Activated CD4-positive, alpha-beta T cell treated with anti-CD3 and anti-CD28 coated beads for 48 hours (primary cell): ENCODE measurements at places on chromosomes 5 and 9.

DNA sequence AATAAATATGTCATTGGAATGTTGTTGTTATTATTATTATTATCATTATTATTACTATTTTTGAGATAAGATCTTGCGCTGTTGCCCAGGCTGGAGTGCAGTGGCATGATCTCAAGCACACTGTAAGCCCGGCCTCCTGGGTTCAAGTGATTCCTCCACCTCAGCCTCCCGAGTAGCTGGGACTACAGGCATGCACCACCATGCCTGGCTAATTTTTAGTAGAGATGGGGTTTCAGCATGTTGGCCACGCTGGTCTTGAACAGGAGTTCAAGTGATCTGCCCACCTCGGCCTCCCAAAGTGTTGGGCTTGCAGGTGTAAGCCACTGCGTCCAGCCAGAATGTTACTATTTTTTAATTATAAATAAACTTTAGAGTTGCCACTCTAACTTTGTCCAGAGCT is 14.4 kb downstream of the ZNF462 start:
- DNase-seq, result no peak

DNA sequence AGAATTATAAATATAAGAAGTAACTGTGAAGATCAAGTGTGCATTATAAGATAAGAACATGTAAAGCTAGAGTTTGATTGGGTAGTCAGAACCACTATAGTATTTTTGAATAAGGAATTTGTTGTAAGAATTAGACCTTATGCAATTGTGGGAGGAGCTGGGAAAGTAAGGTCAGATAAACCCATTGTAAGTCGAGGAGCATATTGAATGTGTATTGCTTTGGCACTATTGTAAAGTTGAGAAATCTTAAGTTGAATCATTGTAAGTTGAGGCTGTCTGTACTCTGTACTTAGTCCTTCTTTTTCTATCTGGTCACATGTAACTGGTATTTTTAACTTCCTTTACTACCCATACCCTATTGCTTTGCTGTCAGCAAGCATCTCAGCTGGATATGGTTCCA is 158.7 kb downstream of the CCDC171 start:
- DNase-seq, result no peak

DNA sequence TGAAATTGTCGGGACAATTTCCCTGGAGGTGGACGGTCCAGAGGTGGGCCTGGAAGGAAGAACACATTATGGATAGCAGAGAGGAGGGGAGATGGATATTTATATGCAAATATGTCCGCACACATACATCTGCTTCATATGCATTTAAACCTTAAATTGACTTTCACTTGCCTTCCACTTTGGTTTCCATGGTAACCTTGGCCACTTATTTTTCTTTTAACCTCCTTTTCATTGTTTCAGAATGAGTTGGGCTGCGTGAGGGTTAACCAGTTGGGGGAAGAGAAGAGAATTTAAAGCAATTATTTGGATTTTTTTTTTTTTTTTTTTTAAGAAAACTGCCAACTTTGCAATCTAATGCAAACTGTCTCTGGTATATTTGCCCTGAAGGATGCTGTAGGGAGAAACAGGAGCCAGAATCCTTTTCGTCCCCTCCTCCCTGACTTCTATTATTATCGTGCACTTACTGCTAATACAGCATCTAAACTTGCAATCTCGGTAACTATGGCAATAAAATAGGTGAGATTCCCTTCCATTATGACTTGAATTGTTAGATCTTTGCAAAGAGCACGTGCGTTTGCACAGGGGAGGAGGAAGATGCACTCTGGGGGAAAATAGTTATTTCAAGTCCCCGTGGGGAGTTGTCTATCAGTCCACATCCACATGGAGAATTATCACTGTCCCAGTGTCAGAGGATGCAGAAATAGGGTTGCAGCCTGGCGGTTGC is 35.6 kb downstream of the TLR4 start:
- DNase-seq, result no peak

- DNase-seq, result no peak
Measured at GRCh38 chr5:169567079-169567478, 16.5 kb upstream of the SPDL1 start.

DNA sequence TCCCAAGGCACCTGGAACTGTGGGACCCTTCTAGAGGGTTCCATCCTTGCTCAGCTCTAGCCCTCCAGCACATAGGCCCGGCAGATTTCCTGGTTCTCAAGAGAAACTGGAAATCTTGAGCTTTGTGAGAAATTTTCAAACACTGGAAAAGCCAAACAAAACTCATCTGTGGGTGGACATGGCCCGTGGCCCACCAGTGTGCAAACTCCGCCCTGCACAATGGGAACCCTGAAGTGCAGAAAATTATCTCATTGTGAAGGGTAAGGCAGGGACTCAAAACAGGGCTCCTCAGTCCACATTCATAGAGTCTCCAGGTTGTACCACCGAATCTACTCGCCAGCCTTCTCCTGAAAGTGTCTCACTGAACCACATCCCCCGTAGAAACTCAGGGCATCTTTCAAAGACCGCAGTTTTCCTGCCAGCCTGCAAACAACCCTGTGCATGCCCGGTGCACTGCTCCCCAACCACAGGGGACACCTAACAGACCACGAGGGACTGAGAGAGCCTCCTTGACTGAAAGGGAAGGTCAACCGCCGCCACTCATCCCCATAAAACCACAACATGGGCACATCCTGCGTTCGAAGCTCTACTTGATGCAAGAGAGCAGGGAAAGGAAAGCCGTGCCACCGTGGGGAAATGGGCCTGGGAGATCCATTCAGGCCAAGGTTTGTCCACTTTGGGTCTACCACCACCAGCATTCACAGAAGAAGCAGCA is 18.1 kb downstream of the ADAMTS2 start:
- no peak for DNase-seq

DNA sequence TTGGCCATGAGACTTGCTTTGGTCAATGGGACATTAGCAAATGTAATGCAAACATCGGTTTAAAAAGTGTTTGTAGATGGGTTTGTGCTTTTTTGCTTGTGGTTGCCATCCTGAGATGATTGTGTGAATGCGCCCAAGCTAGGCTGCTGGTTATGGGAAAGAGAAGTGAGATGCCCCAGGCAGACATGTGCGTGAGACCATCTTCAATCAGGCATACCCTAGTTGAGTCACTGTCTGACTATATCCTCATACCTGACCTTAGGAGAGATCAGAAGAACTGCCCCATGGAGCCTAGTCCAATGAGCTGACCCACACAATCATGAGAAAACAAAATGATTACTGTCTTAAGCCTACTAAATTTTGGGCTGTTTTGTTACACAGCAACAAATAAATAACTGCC is 36.8 kb upstream of the ZNF608 start:
- DNase-seq, result no peak

DNA sequence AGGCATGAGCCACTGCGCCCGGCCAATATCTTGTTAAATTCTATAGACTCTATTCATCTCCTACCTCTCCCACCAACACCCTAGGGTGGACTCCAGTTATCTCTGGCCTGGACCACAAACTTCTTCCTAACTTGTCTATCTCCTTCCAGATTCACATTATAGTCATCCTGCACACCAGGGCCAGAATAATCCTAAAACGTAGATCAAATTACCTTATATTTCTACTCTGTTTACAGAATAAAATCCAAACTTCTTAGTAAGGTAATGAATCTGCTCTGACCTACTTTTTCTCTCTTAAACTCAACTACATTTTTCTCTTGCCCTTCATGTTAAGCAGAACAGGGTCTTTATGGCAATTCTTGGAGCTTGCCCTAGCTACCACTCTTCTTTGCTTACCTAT is 6.9 kb downstream of the ELL2 start:
- DNase-seq, result no peak

DNA sequence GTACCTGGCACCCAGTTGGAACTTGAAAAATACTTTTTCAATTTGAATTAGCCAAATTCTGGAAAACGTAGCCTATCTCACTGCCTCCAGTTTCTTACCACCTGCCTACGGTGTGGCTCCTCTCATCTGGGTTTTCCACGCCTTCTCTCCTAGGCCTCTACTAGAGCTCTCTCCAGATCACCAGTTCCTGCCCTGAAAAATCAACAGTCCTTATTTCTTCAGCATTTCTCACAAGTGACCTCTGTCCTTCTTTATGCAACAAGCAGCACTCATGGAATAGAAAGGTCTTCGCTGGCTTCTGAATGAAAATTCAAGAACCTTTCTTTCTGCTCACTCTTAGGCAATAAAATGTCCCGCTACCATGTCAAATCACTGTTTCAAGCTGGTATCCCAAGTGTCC is 64.8 kb downstream of the PIP5K1B start:
- no peak for DNase-seq

GRCh38 chr9:72557549-72557948 is 36.1 kb downstream of the TMC1 start:
- peak; percentile 65 for DNase-seq

DNA sequence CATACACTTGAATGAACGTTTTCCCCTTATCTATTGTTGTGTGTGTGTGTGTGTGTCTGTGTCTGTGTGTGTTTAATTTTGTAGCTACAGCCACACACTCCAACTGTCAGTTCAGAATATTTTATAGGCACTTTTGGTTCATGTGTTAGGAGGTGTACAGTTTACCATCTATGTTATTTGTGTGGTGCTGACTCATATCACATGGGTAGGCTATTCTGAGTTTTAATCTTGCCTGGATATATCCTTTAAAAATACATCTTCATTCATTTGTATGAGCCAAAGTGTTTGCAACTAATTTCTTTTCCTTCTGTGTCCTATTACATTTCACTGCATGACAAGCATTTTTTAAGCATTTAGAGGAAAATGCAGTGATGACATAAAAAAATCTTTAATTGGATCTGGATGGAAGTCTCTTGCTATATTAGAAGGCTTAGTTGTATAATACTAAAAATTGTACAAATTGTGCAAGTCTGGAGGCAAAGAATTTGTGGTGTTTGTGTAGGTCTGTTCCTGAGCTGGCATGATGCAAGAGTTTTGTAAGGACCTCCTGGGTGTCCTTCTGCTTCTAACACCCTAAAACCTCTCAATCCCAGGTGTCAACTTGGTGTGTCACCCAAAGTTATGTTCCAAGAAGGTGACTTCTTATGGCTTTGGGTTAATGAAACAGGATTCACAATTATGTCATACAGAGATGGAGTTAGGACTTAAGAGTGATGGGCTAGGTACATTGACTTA is 52.4 kb upstream of the HMHB1 start:
- DNase-seq, result no peak

GRCh38 chr5:91390268-91390667 is 7.2 kb upstream of the ARRDC3 start:
- peak; percentile 15 for DNase-seq

GRCh38 chr9:90956026-90956810 is 154.6 kb downstream of the SYK start:
- no peak for DNase-seq

DNA sequence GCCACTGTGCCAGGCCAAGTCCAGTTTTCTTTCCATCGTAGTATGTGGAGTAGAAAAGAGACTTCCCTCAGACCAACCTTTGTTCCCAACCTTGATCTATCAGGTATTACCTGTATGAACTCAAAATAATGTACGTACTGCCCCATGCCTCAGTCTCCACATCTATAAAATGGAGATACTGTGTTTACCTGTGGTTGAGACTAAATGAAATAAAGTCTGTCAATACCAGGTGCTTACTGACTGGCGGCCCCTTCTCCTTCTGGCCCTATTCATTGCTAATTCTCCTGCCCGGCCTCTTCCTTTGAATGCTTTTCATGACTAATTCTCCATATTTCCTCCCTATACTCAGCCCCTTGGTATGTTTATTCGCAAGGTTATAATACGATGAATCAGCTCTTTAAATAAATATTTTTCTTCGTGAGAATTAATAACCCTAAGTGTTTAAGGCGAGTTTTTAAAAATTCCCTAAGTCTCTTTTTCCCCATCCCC is 89.6 kb upstream of the BASP1 start:
- no peak for DNase-seq

- DNase-seq, result no peak
Measured at GRCh38 chr9:114770991-114771390, 34.8 kb downstream of the TNFSF15 start.

GRCh38 chr5:180540050-180540694 is 46.0 kb downstream of the CNOT6 start:
- no peak for DNase-seq

DNA sequence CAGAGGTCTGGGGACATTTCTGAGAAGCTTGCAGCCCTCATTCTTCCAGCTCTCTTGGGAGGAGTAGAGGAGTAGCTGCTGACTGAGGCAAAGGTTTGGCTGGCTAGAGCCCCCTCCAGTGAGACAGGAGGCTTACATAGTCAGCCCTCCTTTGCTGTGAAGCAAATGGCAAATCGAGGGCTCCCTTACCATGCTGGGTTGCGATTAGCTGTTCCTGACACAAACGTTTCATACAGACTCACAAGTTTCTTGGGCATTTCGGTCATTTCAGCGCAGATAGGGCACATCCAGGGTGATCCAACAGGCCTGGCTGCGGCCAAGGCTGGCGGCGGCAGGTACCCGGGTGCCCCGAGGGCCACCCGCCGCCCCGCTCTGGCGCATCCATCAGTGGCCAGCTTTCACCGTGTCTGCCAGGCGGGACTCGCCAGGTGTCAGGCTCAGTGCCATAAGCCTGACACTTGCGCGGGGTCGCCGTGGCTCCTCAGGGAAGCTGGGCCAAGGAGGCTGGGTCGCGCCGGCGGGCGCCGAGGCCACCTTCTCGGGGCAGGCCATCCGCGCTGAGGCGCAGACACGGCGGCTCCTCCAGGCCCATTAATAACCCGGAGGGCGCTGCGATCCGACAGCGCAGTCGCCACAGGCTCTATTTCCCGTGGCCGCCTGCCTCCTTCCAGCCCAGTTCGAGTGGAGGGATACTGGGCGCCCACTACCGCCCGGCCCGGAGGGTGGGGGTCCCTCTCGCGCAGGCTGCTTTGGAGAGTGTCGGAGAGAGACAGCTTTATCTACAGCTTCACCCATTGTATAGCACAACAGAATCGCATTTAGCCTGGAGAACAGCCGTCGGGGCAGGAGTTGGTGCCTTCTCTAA is 9.1 kb downstream of the PRDM6 start:
- DNase-seq, result no peak

- DNase-seq, result peak; percentile 70
Measured at GRCh38 chr5:160438316-160439204, 16.9 kb downstream of the PTTG1 start.

DNA sequence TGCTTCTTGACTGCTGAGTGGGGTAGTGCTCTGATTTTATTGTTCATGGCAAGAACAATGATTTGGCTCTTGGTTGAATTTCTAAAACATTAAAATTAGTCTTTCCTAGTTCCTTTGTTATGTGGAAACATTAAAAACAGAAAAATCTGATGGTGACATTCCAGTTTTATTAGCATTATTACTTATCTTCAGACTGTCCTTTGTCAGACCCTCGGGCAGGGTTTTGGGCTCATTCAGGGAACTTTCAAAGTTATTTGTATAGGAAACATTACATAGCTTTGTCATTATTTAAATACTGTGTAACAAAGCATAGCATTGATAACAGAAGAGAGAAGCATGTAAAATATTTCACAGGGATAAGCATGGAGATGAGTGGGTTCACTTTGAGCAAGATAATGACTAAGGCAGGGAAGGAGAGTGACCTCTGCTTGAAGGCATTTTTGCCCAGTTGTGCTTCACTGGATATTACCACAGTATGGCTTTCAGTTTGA is 119.9 kb downstream of the KDM4C start:
- no peak for DNase-seq

GRCh38 chr5:17361331-17361730 is 136.7 kb upstream of the TAF11L2 start:
- DNase-seq, result no peak
